ENCODE measurements at places on chromosomes 4 and X.

DNA sequence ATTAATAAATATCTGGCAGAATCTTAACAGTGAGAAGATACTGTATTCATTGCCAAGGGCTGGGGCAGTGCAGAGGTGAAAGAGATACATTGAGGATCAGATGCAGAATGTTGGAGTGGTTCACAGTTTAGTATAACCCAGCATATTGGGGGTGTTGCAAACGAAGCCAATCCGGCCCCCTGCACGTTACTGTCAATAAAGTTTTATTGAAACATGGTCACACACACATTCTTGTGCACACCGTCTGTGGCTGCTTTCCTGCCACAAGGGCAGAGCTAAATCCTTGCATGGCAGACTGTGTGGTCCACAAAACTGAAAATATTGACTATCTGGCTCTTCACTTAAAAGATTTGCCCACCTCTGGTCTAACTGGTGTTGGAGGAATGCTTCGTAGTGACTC is 119.7 kb downstream of the SHOX start:
- no peak for DNase-seq

DNA sequence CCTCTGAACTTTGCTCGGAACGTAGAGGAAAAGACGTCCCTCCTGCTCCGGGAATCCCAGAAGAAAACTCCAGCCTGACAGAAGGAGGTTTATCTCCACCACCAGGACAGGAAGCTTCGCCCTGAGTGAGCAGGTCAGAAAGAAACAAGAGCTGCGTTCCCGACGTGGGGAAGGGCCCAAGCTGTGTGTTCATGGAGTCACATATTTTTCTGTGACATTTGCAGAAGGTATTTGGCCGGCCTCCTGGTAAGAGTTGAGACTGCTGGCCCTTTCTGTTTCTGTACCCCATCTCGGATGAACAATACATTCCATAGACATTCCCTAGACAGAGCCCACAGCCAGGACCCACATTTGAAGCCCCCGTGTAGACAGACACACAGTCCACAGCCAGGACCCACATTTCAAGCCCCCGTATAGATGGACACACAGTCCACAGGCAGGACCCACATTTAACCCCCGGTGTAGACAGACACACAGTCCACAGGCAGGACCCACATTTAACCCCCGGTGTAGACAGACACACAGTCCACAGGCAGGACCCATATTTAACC is 230.8 kb downstream of the SHOX start:
- no peak for DNase-seq

DNA sequence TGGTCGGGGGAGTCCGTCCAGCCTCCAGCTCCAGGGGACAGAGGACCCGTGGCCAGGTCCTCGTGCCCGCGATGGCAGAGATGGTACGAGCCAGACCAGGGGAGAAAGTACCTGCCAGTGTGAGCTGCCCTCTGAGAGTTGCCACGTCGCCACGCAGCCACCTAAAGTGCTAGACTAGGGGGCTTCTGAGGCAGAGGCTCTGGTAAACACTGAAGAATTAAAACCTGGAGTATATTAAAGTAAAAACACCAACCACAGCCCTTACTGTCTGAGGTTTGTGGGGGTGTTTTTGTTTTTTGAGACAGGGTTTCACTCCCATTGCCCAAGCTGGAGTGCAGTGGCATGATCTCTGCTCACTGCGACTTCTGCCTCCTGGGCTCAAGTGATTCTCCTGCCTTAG is 60.1 kb upstream of the SORCS2 start:
- no peak for DNase-seq

GRCh38 chr4:26077756-26078155 is 163.7 kb downstream of the SMIM20 start:
- no peak for DNase-seq

DNA sequence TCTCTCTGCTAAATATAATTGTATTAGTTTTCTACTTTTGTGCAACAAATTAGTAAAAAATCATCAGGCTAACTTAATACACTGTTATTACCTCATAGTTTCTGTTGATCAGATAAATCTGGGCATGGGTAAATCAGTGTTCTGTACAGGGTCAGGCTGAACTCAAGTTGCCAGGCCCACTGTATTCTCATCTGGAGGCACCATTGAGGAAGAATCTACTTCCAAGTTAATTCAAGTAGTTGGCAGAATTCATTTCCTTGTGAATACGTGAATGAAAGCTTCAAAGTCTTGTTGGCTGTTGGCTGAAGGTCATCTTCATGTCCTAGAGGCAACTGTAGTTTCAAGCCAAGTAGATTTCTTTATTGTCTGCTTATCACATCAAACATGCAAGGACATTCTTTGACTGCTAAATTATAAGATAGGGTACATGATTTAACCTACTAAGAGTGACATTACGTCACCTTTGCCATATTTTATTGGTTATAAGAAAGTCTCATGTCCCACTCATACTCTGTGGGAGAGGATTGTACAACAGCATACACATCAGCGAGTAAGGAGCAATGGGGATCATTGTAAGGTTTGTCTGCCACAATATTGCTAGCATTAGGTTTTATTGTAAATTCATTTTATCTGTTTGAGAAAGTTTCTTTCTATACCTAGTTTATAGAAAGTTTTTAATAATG is 1219.0 kb downstream of the ARAP2 start:
- no peak for DNase-seq

DNA sequence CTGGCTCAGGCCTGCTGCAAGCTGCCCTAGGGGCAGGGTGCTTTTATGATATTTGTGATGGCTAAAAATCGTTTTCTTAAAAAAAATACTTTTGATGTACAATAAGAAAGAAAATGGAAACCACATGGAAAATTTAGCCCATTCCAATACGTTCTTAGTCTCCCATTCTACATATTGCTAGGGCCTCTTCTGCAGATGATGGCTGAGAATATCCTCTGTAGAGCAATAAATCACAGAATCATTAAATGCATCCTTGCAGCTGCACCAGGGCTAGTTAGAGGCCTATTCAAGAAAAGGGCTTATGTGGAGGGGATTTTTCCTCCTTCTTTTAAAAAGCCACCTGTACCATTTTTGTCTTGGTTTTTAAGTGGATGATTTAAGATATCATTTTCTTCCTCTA is 97.6 kb upstream of the C1GALT1C1 start:
- DNase-seq: no peak

GRCh38 chr4:86788826-86789225 is 60.4 kb downstream of the SLC10A6 start:
- no peak for DNase-seq

DNA sequence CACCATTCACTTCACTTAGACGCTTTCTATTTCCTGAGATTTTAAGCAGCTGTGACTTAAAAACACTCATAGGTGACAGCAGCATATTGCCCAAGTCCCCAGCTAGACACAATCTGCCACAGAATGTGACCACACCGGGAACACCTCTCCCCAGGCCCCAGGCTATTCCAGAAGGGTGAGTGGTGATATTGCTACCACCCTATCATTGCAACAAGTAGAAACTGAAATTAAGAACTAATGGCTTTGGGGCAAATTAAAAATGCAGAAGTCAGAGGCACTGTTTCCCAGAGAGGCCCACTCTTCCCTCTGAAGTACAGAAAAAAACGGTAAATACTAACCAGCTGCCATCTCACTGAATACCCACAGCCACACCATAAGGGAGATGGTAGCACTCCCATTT is 35.0 kb downstream of the QDPR start:
- DNase-seq: no peak

- no peak for DNase-seq
These were observed 91.1 kb downstream of the P2RY10 start for GRCh38 chrX:79036157-79036880.

GRCh38 chr4:79397951-79398350 is 10.1 kb downstream of the GK2 start:
- no peak for DNase-seq

- DNase-seq: no peak
These were observed 128.8 kb downstream of the SORBS2 start for GRCh38 chr4:185683222-185683621.

DNA sequence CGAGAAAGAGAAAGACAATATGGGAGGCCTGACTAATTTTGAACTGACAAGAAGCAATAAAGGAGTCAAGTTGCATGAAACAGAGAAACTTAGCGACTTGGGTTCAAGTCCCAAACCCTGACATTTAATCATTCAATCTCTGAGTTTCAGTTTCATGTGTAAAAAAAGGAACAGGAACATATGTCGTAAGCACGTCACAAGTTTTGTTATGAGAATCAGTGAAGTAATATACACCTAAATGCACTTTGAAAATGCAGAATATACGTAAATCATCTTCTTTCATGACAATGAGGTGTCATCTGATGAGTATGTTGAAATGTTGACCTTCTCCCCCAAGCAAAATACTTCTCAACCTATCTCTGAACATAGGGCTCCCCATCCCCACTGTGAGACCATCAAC is 10.4 kb downstream of the ACOT9 start:
- DNase-seq: no peak

- no peak for DNase-seq
These were observed 995 bp upstream of the NFXL1 start for GRCh38 chr4:47915378-47915777.

- no peak for DNase-seq
These were observed 186.0 kb upstream of the FAM241A start for GRCh38 chr4:111959222-111959621.

GRCh38 chrX:10111364-10112148 is 45.2 kb upstream of the CLCN4 start:
- no peak for DNase-seq

DNA sequence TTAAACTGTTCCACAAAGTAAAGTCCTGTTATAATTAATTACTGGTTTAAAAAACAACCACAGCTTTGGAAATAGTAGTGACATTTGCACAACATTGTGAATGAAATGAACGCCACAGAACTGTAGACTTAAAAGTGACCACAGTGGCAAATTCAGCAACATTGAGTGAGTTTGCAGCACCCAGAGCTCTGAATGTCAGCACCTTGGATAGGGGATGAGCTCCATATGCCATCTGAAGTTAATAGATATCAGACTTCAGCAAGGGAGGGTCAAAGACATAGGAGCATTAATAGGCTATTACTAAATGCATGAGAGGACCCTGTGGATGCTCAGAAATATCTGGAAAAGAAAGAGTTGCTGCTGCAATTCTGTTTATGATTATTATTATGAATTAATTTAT is 55.3 kb upstream of the KCNIP4 start:
- no peak for DNase-seq

GRCh38 chrX:103513067-103513466 is 6.2 kb downstream of the RAB40A start:
- no peak for DNase-seq
